ENCODE measurements at places on chromosomes 1 and 21. TPM values are rescaled to one million over a fixed set of nuclear protein-coding genes. Genes with fewer than 3 reads are reported as not detected.

DNA sequence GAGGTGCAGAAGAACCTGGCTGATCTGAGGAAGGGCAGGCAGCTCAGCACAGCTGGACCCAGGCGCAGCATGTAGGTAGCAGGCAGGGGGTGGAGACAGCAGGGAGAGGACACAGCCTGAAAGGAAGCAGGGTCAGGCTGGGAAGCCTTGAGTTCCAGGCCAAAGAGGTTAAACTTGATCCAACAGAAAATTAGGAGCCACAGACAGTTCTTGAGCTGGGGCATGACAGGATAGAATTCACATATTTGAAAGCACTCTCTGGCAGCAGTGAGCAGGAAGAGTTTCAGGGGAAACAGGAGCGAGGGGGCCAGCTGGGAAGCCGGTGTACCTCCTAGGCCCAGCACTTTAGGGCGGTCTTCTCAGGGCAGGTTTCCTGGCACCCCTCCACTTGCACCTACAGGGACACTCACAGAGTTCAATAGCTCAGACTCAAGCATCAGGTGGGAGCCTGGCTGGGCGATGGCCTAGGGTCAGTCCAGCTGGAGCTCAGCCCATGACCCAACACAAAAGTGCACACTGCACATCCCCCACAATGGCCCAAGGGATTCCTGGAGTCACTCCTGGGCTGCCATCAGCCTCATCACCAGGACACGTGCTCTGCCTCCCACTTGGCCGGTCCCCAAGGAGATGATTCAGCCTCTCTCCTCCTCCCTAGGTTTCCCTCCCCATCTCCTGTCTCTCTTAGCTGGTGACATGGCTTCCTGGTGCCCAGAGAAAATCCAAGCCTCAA, 22.7 kb downstream of the MATN1 start:
- H3K27ac ChIP-seq, result peak overlapping the region; percentile 50
- no peak overlapping the region for H3K4me3 ChIP-seq

GRCh38 chr1:19662313-19662712, 2.4 kb upstream of the HTR6 start:
- H3K4me3 ChIP-seq, result no peak overlapping the region
- H3K27ac ChIP-seq, result no peak overlapping the region
- H3K36me3 ChIP-seq, result no peaks in the 10 kb centered on the region
- no peak for DNase-seq

- no peak overlapping the region for H3K4me3 ChIP-seq
- H3K27me3 ChIP-seq, result no peaks in the 10 kb centered on the region
- H3K36me3 ChIP-seq, result no peaks in the 10 kb centered on the region
- peaks cover 26% of the 10 kb centered on the region for H3K4me1 ChIP-seq
- DNase-seq, result peak; percentile 84
Observed at GRCh38 chr21:44006017-44006619, 6.0 kb upstream of the TRAPPC10 start.

The GOLT1A gene
- total RNA-seq, result not detected

The KIRREL1 gene
- total RNA-seq, result 53.5 TPM

The VCAM1 gene
- 11.0 TPM for total RNA-seq
